CD4-positive, alpha-beta T cell treated with Interleukin-4 for 1 hour (primary cell): ENCODE measurements at places on chromosomes 4 and X.

DNA sequence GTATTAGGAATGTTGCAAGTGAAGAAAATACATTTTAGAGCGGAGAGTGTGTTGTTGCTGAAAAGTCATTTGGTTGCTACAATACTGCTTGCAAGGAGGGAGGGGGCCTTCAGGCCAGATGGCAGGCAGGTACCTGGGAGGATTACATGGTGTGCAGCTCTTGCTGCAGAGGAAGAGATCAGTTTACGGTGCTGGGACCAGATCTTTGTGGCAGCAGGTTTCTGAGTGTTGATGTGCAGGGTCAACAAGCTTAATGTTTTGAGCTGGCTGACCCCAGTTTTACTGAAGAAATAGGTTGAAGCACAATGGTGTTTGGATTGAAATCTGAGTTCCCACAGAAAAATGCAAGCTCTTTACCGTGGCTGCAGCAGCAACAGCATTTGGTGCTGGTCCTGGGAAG, 96.4 kb upstream of the DDIT4L start:
- no peak for DNase-seq

DNA sequence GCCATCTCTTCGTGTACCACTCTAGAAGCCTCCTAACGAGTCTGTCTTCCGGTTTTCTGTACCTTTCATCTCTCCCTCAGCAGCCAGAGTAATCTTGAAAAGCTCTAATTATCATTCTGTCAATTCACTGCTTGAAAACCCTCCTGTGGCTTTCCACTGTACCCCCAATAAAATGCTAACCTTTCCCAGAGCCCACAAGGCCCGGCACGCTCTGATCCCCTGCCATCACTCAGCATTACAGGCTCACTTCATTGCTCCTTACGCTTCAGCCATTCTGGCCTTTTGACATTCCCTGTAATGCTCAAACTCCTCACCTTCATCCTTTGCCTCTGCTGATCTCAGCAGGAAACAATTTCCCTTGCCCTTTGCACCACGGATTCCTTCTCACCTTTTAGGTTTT, 112.9 kb downstream of the ARHGAP10 start:
- no peak for DNase-seq

GRCh38 chr4:185343726-185344581, 51.8 kb downstream of the LRP2BP start:
- DNase-seq = no peak

- no peak for DNase-seq
Observed at GRCh38 chr4:41532882-41533281, 5.1 kb upstream of the LIMCH1 start.
